ENCODE measurements at places on chromosomes 3 and 15.

GRCh38 chr15:82802497-82802896 lies 3.4 kb downstream of the FSD2 start:
- no peak for DNase-seq

GRCh38 chr15:38696109-38696727 lies 131.6 kb upstream of the RASGRP1 start:
- H3K27ac ChIP-seq: no peak overlapping the region
- H3K4me1 ChIP-seq: peaks cover 10% of the 10 kb centered on the region
- H3K36me3 ChIP-seq: no peaks in the 10 kb centered on the region
- no peak for DNase-seq
- H3K27me3 ChIP-seq: no peaks in the 10 kb centered on the region

GRCh38 chr3:71703797-71704196 lies 21.4 kb downstream of the EIF4E3 start:
- peaks cover 2% of the 10 kb centered on the region for H3K36me3 ChIP-seq
- no peak overlapping the region for H3K4me3 ChIP-seq

DNA sequence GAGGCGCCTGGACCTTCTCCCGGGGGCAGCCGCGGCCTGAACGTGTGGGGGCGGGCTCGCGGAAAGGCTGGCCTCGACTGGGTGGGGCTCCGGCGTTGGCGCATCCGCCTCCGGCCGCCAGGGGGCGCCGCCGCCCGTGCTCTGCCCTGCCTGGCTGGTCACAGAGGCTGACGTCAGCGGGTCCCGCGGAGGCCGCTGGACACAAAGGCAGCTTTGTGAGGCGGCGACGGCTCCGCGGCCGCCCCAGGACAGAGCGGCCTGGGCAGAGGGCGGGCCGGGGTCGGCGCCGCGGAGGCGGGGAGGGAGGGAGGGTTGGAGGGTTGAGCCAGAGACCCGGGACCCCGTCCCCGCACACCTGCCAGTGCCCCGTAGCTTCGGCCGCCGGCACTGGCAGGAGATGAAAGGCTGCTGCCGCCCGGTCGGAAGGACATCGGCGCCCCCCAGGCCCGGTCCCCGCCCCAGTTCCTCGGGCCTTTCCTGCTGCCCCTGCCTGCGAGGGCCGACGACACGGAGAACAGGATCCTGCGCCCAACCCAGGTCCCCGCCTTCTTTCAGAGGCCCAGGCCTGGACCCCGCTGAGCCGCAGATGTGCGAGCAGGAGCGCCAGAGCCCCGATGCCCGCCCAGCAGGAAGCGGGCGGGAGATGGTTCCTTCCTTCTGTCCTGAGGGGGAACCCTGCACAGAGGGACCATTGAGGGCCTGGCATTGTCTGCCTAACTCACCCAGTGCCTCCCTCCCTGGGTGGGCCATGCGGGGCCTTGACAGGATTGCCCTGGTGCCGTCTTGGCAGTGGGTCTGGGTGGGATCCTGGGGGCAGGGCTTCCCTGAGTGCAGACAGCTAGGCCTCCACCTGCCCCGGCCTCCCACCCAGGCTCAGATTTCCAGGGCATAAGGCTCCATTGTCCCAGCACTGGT lies 8.7 kb upstream of the SEMA3B start:
- H3K4me1 ChIP-seq: peaks cover 35% of the 10 kb centered on the region
- peak overlapping the region; percentile 100 for H3K27ac ChIP-seq
- H3K36me3 ChIP-seq: peaks cover 11% of the 10 kb centered on the region
- peak; percentile 87 for DNase-seq
